ENCODE measurements at places on chromosomes 4 and X.
A peak's percentile ranks its signal among the peaks of the same experiment; 100 is the strongest.

DNA sequence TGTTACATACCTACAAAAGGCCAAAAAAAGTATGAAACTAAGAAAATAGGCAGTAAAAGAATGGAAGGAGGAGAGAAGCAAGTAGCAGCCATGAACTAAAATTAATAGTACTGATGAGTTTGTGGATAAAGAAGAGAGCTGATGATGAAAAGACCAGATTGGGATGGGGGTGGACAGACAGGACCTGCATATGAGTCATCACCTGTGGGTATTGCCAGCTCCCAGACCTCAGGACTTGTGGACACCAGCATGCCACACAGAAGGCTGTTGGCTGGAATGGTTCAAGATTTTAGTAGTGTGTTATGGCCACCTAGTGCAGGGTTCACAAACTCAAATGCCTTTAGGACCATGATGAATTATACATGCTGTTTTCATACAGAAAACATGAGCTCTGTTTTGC lies 58.9 kb downstream of the ARX start:
- DNase-seq, result no peak

DNA sequence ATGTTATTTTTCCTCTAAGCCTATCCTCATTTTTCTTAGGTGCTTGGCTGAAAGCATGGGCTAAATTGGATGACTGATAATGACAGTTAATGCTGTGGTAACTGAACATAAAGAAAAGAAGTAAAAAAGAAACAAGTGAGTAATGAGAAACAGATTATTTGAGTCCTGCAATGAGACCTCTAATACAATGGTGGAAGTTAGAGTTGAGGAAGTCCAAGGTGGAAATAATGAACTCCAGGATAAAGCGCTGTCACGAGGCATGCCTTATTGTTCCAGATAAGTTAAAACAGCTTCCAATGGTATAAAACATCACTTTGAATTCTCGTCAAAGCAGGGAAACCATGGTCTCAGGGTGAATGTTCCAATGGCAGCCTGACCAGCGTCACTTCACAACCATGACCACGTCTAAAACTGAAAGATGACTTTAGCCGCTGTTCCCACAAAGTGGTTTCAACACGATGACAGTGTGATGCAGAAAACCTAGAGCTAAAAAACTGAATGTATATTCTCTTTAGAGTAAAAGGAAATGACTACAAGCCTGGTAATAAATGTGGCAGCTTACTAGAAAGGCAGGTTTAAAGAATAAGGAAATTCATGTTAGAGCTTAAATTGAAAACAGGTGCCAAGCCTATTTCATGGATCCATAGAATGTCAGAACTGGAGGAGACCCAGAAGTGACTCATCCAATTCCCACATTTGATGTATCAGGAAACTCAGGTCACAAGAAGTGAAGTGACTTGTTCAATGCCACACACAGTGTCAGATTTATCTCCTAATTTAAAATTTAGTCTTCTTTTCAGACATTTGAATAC lies 202.6 kb upstream of the GYPA start:
- no peak for DNase-seq

DNA sequence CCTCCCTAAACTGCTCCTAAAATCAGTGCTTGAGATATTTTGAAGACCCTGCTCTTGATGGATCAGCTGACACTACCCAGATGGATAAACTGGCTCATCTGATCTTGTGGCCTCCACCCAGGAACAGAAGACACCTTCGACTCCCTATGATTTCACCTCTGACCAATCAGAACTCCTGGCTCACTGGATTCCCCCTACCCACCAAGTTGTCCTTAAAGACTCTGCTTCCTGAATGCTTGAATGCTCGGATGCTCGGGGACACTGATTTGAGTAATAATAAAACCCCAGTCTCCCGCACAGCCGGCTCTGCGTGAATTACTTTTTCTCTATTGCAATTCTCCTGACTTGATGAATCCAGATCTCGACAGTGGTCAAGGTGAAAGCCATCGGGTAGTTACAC lies 12.0 kb upstream of the RPS3A start:
- no peak for DNase-seq

DNA sequence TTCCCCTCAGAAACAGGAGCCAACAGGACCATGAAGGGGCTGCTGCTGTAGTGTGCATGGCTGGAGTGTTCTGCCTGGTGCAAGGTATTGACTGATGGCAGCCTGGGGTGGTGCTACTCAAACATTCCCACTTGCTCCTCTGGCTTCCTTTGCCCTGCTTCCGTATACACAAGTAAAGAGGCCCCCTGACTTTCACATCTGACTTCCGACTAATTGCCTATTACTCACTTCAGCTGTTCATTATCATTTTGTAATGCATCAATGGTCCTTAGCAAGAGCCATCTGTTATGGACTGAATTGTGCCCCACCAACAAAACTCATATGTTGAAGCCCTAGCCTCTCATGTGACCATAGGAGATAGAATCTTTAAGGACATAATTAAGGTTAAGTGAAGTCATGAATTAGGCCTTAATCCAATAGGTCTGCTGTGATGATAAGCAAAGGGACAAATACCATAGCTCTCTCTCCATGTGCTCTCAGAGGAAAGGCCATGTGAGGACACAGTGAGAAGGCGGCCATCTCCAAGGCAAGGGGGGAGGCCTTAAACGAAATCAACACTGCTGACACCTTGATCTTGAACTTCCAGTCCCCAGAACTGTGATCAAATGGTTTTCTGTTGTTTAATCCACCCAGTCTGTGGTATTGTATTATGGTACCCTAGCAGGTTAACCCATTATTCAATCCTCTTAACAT lies 122.5 kb upstream of the CLNK start:
- no peak for DNase-seq

DNA sequence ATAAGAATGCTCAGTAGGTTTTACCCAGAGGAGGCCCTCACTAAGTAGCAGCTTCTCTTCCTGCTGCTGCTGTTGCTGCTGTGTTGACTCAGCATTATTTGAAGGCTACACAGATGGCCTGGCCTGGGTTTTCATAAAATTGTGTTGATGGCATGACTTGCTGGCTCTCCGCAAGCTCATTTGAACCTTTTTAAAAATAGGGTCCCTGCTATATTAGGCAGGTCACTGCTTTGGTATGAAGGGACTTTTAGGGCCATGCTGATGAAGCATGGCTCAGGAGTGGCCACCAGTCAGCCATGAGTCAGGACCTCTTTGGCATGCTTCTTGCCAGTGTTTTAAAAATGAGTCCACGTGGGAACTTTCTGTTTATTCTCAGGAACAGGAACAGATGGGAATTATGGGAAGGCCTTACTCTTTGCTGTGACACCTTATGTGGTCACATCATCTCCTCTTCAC lies 128.7 kb downstream of the MID1IP1 start:
- DNase-seq, result no peak

GRCh38 chrX:16469870-16470269 lies 180.1 kb upstream of the S100G start:
- DNase-seq, result no peak

- no peak for DNase-seq
These were observed 23.6 kb downstream of the PLAC1 start for GRCh38 chrX:134634691-134635090.

- DNase-seq, result no peak
These were observed 72.0 kb upstream of the INTU start for GRCh38 chr4:127560755-127561154.

GRCh38 chr4:113637363-113637762 lies 124.2 kb downstream of the CAMK2D start:
- no peak for DNase-seq

- no peak for DNase-seq
These were observed 140.9 kb upstream of the ATP6AP2 start for GRCh38 chrX:40439625-40440532.

DNA sequence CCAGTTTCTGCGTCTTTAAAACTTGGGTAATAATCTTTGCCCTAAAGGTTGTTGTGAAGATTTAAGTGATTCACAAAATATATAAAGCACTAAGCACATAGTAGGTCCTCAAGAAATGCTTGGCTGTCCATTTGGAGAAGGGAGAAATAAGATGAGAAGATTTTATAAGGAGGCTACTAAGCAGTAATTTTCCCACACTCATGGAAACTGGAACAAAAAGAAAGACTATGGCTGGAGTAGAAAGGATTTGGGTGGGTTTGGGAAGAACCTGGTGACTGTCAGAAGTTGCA lies 47.0 kb downstream of the PRPS1 start:
- no peak for DNase-seq

- no peak for DNase-seq
These were observed 43.6 kb downstream of the WFS1 start for GRCh38 chr4:6313216-6313615.

DNA sequence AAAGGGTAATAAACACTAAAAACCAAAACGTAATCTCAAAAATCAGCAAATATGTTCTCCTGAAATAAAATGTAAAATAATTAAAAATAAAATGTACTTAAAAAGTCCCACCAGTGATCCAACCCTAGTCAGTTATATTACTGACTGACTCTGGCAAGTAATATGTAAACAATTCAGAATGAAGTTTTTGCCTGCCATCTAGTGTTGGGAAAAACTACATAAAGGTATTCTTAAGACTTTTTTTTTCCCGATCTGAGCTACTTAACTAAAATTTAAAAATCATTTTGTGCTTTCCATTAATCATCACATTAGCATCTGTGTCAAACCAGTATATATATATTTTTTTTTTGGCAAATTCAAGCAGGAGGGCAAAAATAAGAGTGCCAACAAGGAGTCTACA lies 24.0 kb downstream of the RCHY1 start:
- DNase-seq, result no peak

- no peak for DNase-seq
These were observed 587.1 kb upstream of the CPEB2 start for GRCh38 chr4:14415146-14415545.

DNA sequence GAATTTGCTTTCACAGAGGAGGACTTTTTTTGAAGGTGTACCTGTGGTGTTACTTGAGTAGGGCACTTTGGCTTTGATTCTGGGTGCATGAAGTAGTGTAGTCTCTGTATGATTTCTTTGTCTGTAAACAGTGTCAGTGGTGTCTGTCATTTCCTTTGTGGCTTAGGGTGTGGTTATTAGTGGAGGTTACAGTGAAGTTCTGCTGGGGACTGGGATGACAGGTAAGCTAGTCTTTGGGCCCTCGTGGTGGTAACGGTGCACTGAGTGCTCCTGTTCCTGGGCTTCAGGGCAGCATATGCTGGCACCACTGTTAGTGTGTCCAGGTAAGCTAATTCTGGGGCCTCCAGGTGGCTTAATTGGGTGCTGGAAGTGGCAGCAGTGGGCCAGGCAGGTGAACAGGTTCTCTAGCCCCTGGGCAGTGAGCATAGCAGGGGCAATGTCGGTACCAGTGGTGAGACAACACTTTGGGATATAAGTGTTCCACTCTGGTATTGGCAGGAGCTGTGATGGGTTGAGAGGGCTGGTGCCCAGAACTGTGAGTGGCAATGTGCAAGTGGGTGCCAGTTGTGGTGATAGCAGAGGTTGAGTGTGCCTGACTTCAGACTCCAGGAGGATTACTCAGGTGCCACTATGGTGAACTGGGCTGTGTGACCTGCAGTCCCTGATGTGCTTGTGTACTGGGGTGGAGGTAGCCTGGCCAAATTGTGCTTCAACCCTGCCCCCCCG lies 26.0 kb upstream of the VSIG1 start:
- DNase-seq, result no peak

DNA sequence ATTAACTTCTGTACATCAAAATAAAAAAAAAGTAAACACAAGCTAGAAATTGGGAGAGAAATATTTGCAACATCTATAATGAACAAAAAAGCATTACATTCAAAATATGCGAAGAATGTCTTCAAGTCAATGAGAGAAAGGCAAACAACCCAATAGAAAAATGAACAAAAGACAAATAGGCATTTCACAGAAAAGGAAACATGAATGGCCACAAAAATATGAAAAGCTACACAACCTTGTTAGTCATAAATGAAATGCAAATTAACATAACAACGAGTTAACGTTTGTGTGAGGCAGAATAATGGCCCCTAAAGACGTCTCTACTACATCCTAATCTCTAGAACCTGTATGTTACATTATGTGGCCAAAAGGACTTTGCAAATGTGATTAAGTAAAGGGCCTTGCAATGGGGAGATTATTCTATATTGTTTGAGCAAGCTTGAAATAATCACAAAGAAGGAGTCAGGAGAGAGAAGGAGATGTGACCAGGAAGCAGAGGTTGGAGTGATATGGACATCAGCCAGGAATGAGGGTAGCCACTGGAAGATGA lies 86.8 kb downstream of the WDFY3 start:
- DNase-seq, result no peak

- DNase-seq, result no peak
These were observed 1.2 kb upstream of the XK start for GRCh38 chrX:37684426-37684825.

DNA sequence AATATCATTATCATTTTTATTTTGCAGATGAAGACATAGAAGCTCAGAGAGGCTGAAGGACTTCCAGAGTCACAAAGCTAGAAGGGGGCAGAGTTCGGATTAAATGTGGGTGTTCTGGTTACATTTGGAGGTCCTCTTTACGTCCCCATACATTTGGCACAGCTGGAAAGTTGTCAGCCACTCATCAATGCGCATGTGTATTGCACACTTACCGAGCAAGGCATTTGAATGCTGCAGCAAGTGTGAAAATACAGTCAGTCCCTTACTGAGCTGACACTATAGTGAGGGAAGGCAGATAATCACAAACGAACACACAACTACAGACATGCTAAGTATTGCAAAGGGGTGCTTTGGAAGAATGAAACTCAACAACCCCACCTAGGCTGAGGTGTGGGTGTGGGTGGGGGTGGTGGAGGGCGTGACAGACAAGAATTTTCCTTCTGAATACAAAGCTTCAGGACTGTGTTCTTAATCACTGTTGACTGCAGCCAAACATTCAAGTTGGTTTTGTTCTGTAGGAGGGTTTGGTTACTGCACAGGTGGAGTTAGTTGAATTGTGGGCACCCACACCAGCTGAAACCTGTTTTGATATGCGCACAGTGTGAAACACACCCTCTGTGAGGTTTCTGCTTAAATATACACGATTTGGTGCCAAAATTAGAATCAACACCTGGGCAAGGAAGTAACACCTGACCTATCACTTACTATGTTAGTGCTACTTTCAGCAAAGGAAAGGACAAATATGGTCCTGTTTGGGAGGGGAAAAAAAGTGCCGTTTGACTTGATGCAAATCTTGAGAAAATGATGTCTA lies 72.4 kb downstream of the COQ2 start:
- DNase-seq, result peak; percentile 27

DNA sequence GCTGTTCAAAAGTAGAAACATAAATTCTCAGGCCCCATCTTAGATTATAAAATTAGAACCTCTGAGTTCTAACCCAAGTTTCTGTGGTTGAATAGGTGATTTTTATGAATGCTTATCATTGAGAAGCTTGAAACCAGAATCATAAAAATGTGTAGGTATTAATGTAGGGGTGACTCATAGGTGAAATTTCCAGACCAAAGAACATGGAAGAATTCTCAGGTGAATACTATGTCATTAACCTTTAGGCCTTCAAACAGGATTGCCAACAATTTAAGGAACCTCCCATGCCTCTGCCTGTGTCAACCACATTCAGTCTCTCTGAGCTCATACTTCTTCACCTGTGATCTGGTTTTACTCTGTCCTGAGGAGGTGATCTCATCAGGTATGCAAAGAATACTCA lies 177.8 kb downstream of the NPFFR2 start:
- DNase-seq, result no peak

DNA sequence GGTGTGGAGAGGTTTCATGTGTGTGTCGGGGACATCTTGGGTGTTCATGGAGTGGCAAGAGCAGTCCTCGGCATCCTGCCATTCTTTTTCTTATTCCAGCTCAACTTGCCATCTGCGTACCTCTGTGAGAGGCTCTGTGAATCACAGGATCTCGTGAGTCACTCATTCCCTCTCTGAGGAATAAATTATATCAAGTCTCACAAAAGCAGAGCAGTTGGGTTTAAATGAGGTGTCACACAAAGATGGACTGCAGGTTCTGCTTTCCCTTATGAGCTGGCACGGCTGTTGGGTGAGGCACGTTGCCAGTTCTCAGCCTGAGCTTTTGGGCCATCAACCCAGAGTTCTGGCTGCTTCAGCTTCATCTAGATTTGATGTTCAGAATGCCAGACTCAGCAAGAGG lies 6.8 kb upstream of the OCIAD2 start:
- no peak for DNase-seq
